ENCODE measurements at places on chromosomes 5 and 9.

DNA sequence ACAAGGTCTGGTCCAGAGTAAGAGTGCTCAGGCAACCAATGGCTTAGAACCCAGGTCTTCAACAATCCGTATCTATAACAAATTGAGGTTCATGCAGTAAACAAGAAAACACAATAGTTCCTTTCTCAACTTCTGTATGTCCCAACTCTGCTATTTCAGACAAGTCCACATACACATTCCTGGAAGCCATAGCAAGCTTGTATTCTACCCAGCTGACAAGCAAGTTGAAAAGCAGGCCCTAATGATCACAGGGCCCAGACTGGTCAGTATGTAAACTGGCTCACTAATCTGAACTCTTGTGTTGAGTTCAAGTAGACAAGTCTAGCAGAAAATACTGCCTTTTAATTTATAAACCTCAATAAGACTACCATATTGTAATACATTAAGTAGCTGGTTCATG lies 26.9 kb downstream of the FNIP1 start:
- DNase-seq = no peak

DNA sequence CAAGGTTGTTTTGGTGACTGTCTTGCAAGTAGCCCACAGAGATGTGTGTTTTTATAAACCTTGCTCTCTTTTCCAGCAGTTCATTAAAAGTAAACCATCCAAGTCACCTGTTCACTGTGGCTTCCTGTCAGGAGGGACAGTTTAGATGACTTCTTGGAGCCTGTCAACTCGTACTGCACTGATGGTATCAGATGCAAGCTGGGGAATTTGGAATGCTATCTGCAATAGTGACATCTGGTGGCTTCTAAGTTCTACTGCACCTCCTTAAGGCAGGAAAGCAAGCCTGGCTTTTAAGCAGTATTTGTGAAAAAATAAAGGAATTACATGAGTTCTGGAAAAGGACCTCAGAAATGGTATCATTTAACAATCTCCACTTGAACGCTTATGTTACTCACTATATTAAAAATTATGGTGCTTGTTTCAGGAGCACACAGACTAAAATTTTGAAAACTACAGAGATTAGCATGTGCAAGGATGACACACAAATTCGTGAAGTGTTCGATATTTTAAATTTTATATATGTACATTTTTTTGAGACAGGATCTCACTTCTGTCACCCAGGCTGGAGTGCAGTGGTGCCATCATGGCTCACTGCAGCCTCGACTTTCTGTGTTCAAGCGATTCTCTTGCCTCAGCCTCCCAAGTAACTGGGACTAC lies 164.0 kb downstream of the TTC39B start:
- DNase-seq = no peak

DNA sequence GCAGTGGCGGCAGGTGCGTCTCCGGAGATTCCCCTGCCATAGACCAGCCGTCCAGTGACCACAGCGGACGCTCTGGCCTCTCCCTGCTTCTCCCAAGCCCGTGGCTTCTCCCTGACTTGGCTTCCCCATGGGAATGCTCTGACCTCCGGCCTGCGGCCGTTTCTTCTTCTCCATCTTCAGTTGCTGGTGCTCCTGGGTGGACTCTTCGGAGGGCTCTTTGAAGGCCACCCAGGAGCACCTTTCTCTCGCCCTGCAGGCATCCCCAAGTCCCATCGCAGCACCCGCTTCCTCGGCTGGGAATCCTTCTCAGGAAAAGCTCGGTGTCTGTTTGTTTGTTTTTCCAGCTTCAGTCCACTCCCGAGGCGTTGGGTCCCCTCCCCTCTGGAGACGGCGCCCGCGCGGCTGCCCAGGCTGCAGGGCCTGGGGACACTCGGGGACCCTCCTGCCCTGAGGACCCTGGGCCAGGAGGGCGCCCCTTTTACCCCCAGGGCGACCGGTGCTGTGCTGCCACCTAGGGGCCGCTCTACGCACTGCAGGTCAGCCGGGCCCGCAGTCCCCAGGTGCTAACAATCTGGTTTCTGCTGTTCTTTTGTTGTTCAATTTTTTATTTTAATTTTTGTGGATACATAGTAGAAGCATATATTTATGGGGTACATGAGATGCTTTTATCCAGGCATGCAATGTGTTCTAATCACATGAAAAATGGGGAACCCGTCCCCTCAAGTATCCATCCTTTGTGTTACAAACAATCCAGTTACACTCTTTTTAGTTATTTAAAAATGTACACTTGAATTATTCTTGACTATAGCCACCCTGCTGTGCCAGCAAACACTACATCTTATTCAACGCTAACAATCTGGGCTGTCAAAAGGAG lies 197.9 kb upstream of the ADAMTS16 start:
- no peak for DNase-seq

DNA sequence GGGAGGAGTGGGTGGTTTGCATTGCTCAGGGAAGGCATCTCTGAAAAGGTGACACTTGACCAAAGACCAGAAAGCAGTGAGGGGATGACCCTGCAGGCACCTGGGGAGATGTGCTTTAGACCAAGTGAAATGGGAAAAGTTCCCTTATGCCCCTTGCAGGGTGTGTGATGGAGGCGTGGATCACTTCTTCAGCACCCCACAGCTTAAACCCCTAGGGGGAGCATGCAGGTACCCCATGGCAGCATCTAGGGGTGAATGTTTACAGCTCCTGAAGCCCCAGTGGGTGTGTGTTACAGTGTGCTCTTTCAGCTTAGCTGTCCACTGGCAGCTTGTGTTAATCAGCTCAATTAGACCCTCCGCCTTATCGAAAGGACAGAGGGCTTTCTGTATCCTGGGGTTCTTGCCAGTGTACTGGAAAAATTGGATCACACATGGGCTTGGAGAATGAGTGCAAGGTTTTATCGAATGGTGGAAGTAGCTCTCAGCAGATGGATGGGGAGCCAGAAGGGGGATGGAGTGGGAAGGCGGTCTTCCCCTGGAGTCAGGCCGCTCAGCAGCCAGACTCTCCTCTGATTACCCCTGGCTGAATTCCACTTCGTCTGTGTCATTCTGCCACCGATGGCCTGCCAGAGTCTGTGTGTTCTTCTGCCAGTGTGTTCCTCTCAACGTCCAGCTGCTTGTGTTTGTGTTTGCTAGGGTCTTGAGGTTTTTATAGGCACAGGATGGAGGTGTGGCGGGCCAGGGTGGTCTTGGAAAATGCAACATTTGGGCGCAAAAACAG lies 6.3 kb downstream of the BHMT2 start:
- no peak for DNase-seq

GRCh38 chr5:180127682-180128670 lies 56.4 kb upstream of the RNF130 start:
- DNase-seq = no peak

DNA sequence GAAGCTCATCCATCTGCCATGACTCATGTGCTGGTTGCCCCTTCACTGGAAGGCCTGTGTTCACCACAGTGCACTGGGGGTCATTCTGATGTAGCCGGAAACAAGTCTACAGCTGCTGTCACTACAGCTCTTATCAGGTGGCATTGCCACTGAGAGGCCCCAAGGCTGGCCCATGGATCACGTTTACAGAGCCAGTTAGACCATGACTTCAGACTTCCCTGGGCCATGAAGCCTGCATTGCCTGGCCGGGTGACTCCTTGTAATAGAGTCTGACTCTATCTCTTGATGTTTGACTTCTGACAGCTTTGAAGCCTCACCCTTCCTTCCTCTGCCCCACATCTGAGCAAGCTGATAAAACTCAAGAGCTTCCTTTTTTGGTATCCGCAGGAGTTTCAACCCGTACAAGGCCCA lies 473.5 kb upstream of the DAP start:
- no peak for DNase-seq

GRCh38 chr9:5947912-5948311 lies 57.2 kb downstream of the MLANA start:
- no peak for DNase-seq

DNA sequence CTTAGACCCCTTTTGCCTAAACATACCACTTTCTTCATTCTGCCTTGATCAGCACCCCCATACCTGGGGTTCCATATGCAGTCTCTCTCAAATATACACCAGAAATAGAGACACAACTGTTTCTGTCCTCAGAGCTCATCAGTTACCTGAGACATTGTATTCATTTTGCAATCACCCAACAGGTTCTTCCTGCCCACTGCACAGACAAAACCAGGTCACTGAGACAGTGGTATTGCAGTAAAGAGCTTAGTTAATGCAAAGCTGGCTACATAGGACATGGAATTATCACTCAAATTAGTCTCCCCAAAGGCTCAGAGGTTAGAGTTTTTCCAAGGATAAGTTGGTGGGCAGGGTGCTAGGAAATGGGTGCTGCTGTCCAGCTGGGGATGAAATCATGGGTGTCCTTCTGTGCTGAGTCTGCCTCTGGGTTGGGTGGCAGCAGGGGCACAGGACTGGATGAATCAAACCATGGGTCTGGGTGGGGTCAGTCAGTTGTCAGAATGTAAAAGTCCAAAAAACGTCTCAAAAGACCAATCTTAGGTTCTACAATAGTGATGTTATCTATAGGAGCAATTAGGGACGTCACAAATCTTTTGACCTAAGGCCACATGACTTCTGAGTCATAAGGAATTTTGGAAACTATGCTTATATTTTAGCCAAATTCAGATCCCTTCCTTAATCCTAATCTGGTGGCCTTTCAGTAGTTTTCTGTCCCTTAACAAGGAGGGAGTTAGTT lies 41.0 kb downstream of the KCNV2 start:
- no peak for DNase-seq

DNA sequence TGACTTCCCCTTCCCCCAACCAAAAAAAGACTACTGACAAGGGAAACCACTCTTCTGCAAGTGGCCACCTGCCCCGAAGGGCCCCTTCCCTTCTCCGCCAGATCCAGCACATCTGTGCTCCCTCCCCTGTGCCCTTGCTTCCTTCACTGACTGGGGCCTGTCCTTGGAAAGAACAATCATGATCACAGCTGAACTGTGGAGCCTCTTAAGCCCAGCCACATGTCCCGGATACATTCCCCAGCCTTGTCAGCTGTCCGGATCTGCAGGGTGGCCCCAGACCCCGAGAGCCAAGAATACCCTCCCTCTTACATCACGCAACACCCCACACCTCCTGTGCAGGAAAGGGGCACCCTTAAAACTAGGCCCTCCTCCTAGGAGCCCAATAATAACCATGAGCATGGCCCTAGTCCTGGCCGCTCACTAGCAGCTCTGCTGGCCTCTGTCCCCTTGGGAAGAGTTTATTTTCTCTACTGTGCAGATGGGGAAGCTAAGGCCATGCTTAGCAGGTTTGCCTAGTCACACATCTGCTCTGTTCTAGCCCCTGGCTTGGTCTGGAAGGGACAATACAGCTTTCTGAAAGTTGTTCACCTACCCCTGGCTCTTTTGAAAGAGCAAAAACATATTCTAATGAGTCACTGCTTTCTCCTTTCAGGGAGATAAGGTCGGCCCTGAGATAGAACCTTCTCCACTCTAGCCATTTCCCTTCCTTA lies 3.8 kb downstream of the SPRY4 start:
- DNase-seq = no peak

DNA sequence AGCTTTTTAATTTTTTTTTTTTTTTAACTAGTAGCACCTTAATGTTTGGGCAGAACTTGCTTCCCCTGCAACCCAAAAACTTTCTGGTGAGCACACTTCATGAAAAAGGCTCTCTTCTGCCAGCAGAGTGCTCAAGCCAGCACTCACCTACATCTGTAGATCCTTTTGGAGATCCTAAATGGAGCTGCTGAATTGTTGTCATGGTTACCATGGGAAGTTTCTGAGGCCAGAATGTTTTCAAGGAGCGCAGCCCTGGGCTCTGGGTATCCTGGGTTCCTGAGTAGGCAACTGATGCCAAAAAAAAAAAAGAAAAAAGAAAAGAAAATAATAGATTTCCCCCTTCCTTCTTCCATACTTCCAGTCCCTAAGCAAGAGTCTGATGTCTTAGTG lies 3.1 kb upstream of the CPEB4 start:
- no peak for DNase-seq

DNA sequence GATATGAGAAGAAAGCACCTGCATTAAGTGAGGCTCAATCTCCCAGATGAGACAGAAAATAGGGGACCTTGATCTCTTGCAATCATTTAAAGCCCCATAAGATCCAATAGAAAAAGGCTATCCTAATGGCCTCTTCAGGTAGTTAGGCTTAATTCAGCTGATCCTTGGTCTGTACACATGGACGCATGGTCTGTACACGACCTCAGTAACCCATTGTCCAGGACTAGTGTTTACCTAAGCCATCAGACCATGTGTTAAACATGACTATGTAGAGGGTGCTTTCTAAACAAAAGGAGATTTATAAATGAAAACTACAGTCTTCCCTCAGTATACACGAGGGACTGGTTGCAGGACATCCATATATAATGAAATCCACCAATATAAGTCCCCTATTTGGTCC lies 7.5 kb downstream of the MARCHF3 start:
- no peak for DNase-seq

DNA sequence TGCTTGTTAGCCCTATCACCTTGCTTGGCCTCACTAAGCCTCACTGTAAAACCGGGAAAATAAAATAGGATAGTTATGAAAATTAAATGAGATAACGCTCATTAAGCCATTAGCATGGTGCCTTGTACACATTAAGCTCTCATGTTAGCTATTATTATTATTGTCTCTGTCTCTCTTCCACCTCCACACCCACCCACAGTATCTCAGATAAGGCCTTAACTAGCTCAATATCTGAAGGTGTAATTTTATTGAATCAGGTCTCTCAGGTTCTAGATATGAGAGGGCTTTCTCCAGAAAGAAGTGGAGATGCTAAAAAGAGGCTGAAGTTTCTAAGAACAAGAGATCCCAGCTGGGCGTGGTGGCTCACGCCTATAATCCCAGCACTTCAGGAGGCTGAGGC lies 27.6 kb downstream of the GFRA3 start:
- DNase-seq = no peak

DNA sequence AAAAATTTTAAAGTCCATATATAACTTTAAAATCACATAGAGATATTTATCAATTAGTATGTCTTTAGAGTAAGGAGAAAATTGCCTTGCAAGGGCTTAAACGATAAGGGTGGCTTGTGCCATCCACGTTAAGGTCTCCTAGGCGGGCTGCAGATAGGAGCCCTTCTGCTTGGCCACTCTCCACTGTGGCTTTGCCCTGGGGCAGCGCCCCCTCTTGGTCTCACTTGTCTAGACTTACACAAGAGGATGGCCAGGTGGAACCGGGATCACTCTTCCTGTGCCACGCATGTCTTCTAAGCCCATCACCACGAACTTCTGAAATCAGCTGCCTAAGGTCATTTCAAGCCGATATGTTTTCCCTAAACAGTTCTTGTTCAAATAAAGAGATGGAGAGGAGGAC lies 2.9 kb downstream of the FPGS start:
- DNase-seq = no peak

DNA sequence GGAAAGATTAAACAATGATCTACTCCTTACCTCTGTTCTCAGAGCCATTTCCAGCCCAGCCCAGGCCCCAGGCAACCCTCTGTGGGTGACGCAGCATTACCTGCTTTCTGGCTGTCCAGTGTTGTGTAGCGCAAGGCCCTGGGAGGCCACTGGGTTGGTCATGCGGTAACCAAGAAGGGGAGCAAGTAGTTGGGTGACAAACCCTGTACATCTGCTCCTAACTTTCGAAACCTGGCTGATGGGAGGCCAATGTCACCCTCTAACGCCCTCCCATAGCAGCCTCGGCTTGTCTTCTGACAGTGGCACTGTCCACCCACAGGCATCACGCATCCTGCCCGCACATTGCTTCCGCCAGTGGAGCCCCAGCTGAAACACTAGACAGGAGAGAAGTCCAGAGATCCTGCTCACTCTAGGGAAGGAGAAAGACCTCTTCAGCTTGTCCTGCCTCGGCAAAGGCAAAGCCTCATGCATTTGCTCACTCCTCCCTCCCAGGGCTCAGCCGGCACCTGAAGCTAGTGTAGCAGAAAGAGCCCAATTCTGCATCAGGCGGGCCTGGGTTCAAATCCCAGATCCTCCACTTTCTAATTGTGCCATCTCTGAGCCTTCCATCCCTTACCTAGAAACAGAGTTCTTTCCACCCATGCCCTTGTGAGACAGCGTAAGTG lies 94.6 kb downstream of the ADAMTS2 start:
- no peak for DNase-seq

All from activated T-cell treated with anti-CD3 and anti-CD28 coated beads for 4 hours (primary cell).